ENCODE measurements at places on chromosomes 11 and 22.
A peak's percentile ranks its signal among the peaks of the same experiment; 100 is the strongest.

GRCh38 chr11:113615773-113616172, 90.3 kb downstream of the TMPRSS5 start:
- H3K4me1 ChIP-seq: no peaks in the 10 kb centered on the region
- no peaks in the 10 kb centered on the region for H3K36me3 ChIP-seq
- DNase-seq: no peak
- no peak overlapping the region for H3K27ac ChIP-seq

DNA sequence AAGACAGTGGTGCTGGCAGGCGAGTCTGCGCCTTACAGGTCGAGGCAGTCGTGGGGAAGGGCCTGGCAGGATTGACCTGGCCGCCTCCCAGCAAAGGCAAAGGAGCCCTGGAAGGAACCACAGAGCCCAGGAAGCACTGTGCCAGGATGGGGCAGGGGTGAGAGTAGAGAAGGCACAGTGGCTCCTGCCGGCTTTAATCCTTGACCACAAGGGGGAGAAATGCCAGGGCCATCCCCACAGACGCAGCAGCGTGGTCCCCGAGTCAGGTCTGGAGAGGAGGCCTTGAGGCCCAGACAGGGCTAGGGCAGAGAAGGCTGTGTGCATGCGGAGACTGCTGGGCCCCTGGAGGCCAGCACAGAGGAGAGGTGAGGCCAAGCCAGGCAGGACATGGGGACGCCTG, 9.9 kb upstream of the NDUFS8 start:
- no peak overlapping the region for H3K4me3 ChIP-seq
- no peaks in the 10 kb centered on the region for H3K27me3 ChIP-seq
- no peak overlapping the region for H3K27ac ChIP-seq
- peak; percentile 69 for DNase-seq
- H3K36me3 ChIP-seq: no peaks in the 10 kb centered on the region

GRCh38 chr11:71964641-71965040, 34.1 kb upstream of the IL18BP start:
- no peaks in the 10 kb centered on the region for H3K36me3 ChIP-seq
- no peak for DNase-seq
- H3K27me3 ChIP-seq: no peaks in the 10 kb centered on the region
- H3K4me3 ChIP-seq: no peak overlapping the region

- H3K4me1 ChIP-seq: peaks cover 16% of the 10 kb centered on the region
- H3K4me3 ChIP-seq: peak overlapping the region; percentile 93
- peak overlapping the region; percentile 99 for H3K27ac ChIP-seq
- DNase-seq: no peak
- H3K36me3 ChIP-seq: no peaks in the 10 kb centered on the region
These were observed 321 bp downstream of the RHBDD3 start for GRCh38 chr22:29267462-29267857.

DNA sequence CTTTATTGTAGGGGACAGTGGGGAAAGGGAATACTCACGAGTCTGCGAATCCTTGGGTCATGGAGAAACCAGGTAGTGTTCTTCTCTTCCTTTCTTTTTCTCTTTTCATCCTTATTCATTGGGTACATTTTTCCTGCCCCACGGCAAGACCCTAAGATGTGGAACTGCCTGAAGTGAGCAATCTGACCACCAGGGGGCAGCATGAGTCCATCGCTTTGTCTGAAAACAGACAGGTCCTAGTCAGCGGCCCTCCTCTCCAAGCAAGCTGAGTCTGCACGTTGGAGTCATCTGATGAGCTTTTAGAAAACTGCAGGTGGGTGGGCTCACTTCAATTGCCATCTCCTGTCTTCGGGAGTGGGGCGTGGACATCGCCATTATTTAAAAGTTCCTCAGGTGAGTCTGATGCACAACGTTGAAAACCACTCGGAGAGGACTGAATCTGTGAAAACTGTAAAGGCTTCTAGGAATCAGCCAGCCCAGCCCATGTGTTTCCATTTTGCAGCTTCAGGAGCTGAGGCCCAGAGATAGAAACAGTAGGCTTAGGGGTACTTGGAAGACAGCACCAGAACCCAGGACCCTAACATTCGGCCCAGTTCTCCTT, 34.0 kb upstream of the FBXO3 start:
- no peaks in the 10 kb centered on the region for H3K36me3 ChIP-seq
- DNase-seq: peak; percentile 57
- H3K27me3 ChIP-seq: no peaks in the 10 kb centered on the region
- H3K4me1 ChIP-seq: no peaks in the 10 kb centered on the region

GRCh38 chr11:28092786-28093185, 15.2 kb downstream of the KIF18A start:
- H3K27me3 ChIP-seq: no peaks in the 10 kb centered on the region
- DNase-seq: no peak
- H3K4me3 ChIP-seq: no peak overlapping the region
- H3K36me3 ChIP-seq: no peaks in the 10 kb centered on the region
- no peaks in the 10 kb centered on the region for H3K4me1 ChIP-seq

DNA sequence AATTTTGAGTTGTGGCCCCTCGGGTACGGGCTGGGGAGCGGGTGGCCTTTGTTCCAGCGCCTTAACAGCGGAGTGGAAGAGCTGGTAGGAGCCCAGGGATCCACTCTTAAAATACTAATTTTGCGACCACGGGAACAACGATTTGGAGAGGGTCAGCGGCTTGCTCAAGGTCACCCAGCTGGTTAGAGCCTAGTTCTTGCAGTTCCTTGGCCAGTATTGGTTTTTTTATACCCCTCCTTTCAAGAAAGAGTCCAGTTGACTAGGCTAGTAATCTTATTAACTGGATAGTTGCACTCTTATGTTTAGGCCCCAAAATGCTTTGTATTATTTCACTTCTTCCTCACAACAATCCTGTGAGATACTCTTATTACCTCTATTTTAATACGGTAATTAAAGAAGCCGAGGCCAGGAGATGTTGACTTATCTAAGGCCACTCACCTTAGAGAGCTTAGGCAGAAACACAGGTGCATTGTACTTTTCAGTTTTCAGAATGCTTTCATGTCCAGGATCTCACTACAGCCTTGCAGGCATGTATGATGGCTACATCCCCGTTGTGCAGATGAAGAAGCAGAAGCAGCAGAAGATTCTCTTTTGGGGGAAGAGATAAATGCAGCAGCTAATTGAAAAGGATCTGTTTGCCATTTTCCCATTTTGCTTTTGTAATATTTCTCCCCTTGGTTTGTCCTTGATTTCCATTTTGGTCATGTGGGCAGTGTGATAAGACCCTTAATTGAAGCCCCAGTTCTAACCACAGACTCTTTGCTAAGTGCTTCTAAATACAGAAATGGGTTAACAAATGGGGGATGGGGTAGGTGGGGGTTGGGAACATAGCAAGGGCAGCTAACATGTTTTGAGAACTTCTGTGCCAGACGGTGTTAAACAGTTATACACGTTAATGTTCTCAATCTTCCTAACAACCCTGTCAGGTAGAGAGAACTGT, 1.4 kb downstream of the SREBF2 start:
- no peak for DNase-seq
- no peaks in the 10 kb centered on the region for H3K27me3 ChIP-seq
- peak overlapping the region; percentile 96 for H3K27ac ChIP-seq
- H3K4me3 ChIP-seq: peak overlapping the region; percentile 58
- no peaks in the 10 kb centered on the region for H3K36me3 ChIP-seq

GRCh38 chr11:99015634-99016454, 4.9 kb upstream of the CNTN5 start:
- H3K27me3 ChIP-seq: no peaks in the 10 kb centered on the region
- no peak for DNase-seq
- H3K4me3 ChIP-seq: no peak overlapping the region
- H3K27ac ChIP-seq: no peak overlapping the region
- no peaks in the 10 kb centered on the region for H3K36me3 ChIP-seq
- no peaks in the 10 kb centered on the region for H3K4me1 ChIP-seq

- H3K4me3 ChIP-seq: no peak overlapping the region
- DNase-seq: no peak
- no peaks in the 10 kb centered on the region for H3K36me3 ChIP-seq
- H3K27me3 ChIP-seq: no peaks in the 10 kb centered on the region
These were observed 108.2 kb downstream of the SLC36A4 start for GRCh38 chr11:93089474-93090102.

DNA sequence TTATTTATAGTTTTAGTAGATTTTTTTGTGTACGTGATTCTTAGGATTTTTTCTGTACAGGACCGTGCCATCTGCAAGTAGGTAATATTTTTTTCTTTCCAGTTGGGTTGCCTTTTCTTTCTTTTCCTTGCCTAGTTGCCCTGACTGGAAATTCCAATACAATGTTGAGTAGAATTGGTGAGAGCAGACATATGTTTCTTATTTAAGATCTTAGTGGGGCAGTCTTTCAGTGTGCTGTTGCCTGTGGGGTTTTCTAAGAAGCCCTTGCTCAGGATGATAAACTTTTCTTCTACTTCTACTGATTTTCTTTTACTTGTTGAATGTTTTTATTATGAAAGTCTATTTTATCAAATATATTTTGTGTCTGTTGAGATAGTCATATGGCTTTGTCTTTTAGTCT, 33.0 kb downstream of the ATXN10 start:
- DNase-seq: no peak
- H3K27me3 ChIP-seq: no peaks in the 10 kb centered on the region
- no peak overlapping the region for H3K27ac ChIP-seq
- no peaks in the 10 kb centered on the region for H3K4me1 ChIP-seq

GRCh38 chr11:35007277-35007676, 90.9 kb downstream of the PDHX start:
- no peaks in the 10 kb centered on the region for H3K27me3 ChIP-seq
- no peaks in the 10 kb centered on the region for H3K36me3 ChIP-seq
- H3K4me1 ChIP-seq: peaks cover 40% of the 10 kb centered on the region
- no peak overlapping the region for H3K4me3 ChIP-seq
- DNase-seq: no peak
- H3K27ac ChIP-seq: peak overlapping the region; percentile 82

DNA sequence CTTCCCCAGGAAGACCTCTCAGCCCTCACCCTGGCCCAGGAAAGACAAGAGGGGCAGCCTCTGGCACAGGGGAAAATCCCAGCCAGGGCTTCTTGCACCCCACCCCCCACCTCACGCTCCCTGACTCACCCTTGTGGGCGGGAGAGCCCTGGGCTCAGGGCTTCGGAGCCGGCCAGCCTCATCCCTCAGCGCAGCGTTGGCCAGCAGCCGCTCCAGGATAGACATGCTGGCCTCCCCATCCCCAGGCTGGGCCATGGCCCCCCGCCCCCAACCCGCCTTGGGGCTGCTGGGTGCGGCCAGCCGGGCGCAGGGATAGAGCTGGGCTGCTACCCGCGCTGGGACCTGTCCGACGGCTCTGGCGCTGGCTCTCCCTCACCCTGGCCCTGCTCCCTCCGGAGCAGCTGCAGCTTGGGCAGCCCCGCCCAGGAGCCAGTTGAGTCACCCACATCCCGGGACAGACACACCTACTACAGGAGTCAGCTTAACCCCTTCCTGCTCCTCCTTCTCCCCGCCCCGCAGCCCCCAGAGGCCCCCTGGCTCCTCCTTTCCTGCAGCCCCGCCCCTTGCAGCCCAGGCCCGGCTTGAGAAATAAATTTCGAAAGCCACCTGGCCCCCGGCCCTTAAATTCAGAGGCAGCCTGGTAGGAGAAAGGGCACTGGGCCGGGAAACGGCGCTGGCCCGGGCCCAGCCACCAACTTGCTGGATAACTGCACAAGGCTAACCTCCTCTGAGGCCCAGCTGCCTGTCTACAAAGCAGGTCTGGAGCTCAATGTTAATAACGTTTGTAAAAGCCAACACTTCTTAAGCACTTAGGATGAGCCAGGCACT, 13.4 kb downstream of the TNKS1BP1 start:
- peak overlapping the region; percentile 42 for H3K4me3 ChIP-seq
- DNase-seq: peak; percentile 97
- H3K4me1 ChIP-seq: peaks cover 40% of the 10 kb centered on the region
- no peaks in the 10 kb centered on the region for H3K27me3 ChIP-seq

DNA sequence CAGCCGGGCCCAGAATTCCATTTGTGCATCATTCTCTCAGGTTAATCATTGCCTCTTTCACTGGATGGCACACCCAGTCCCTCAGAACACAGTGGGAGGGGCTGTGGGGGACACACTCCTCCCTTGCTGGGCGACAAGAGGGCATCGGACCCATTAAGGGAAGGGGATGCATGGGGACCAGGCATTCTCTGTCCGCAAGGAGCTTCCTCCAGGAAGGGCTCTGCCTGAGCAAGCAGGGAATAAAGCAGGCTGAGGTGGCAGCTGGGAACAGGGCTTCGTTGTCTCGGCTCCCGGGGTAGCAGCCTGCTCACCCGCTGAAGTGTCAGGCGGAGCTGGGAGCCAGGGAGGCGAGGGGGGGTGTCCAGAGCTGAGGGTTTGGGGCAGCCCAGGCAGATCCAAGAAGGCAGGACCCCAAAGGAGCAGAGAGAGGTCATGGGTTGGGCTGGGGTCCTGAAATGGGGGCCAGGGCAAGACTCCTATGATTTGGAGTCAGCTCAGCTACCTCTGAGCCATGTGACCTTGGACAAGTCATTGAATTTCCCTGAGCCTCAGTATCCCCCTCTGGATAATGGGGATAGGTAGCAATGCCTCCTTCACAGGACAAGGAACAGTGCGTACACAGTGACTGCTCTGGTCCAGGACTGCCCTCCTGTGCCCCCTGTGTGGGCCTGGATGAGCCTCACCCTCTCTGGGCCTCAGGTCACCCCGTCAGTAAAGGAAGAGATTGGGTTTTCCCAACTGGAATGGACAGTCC, 1.4 kb downstream of the GAL3ST1 start:
- H3K36me3 ChIP-seq: peaks cover 18% of the 10 kb centered on the region
- peak overlapping the region; percentile 86 for H3K27ac ChIP-seq
- peaks cover 20% of the 10 kb centered on the region for H3K4me1 ChIP-seq
- no peak overlapping the region for H3K4me3 ChIP-seq

GRCh38 chr11:111672949-111673348, 70.7 kb downstream of the SIK2 start:
- no peak overlapping the region for H3K4me3 ChIP-seq
- H3K27me3 ChIP-seq: no peaks in the 10 kb centered on the region
- no peaks in the 10 kb centered on the region for H3K4me1 ChIP-seq
- no peak for DNase-seq
- H3K36me3 ChIP-seq: peaks cover 8% of the 10 kb centered on the region
- H3K27ac ChIP-seq: no peak overlapping the region

DNA sequence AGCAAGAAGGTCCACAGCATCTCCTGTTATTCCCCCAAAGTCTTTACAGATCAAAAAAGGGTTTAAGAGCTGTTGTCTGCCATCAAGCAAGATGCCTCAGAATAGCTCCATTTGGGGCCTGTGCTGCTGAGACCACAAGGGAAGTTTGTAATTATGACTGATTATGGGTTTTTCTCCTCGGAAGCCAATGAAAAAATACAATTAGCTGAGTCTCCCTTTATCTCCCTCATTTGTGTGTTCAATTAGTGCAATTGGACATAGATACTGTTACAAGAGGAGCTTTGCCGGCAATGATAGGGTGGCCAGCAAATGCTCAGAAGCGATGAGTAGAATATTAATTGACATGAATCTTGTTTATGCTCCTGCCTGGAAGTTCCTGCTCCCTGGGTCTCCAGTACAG, 83.7 kb downstream of the COMMD9 start:
- H3K36me3 ChIP-seq: no peaks in the 10 kb centered on the region
- DNase-seq: no peak
- no peaks in the 10 kb centered on the region for H3K27me3 ChIP-seq
- H3K4me1 ChIP-seq: no peaks in the 10 kb centered on the region
- H3K4me3 ChIP-seq: no peak overlapping the region
- H3K27ac ChIP-seq: no peak overlapping the region

- no peaks in the 10 kb centered on the region for H3K36me3 ChIP-seq
- no peak overlapping the region for H3K4me3 ChIP-seq
- no peak overlapping the region for H3K27ac ChIP-seq
- no peaks in the 10 kb centered on the region for H3K27me3 ChIP-seq
- DNase-seq: no peak
These were observed 3.7 kb upstream of the BCR start for GRCh38 chr22:23176645-23177027.

Data from pancreas (tissue), 10 donors.